ENCODE measurements at places on chromosomes 2 and 18. TPM values are rescaled to one million over a fixed set of nuclear protein-coding genes. Genes with fewer than 3 reads are reported as not detected.

GRCh38 chr2:99562516-99562915 is 72.7 kb upstream of the REV1 start:
- no peak for DNase-seq

SP140 gene
- 0.24 TPM for total RNA-seq

SCN7A gene
- total RNA-seq, result 0.42 TPM

- no peak for DNase-seq
These were observed 568.1 kb upstream of the LINC00305 start for GRCh38 chr18:64717026-64717425.

- DNase-seq, result no peak
These were observed 463.0 kb upstream of the MYT1L start for GRCh38 chr2:2793925-2794560.

METAP1D gene
- total RNA-seq, result 15.5 TPM

- no peak for DNase-seq
These were observed 291.1 kb upstream of the SKOR2 start for GRCh38 chr18:47542551-47542950.

RBM44 gene
- total RNA-seq, result 0.19 TPM

STAT4 gene
- 0.16 TPM for total RNA-seq

- no peak for DNase-seq
These were observed 15.5 kb downstream of the AQP12A start for GRCh38 chr2:240707043-240707756.

DES gene
- total RNA-seq, result 6.1 TPM

SERPINB3 gene
- total RNA-seq, result not detected

DNAH7 gene
- 0.27 TPM for total RNA-seq

Measured in GM23338 (cell line).